ENCODE measurements at places on chromosomes 2 and 18.

GRCh38 chr2:172099472-172100079, 3.1 kb downstream of the DLX2 start:
- DNase-seq = no peak

- no peak for DNase-seq
Observed at GRCh38 chr2:35591886-35592285, 763.7 kb upstream of the CRIM1 start.

DNA sequence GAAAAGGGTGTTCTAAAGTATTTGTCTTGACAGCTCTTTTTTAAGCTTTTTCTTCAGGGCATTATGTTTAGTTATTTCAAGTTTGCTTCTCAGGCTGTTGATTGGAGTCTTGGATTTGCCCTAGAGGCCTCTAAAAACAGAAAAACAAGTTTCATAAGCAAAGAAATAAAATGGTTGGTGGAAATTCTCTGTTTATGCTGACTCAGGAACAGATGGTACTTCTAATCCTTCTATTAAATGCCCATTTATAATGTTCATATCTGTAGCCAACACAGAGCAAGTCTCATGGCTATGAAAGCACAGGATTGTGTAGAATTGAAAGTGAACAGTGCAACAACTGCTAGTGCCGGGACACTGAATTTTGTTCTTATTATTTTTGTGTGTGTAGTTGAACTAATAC, 60.4 kb downstream of the KCNJ3 start:
- DNase-seq = no peak

DNA sequence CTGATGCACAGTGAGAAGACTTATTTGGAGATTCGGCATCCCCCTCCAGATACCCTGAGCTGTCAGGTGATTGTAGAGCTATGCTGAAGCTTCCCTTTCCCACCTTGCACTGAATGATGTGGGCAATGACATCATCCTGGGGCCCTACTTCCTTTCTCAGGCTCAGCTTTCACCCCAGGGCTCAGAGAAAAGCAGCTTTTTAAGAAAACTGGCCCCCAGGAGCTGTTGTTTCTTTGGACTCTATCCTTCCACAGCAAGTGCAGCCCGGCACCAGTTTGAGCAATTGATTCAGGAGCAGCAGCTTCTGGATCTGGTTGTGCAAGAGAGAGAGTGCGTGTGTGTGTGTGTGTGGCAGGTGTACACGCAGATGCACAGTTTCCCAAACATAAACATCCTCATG, 251.3 kb downstream of the ANAPC1 start:
- DNase-seq = no peak

- DNase-seq = no peak
Observed at GRCh38 chr18:32920796-32921787, 148.3 kb upstream of the KLHL14 start.

DNA sequence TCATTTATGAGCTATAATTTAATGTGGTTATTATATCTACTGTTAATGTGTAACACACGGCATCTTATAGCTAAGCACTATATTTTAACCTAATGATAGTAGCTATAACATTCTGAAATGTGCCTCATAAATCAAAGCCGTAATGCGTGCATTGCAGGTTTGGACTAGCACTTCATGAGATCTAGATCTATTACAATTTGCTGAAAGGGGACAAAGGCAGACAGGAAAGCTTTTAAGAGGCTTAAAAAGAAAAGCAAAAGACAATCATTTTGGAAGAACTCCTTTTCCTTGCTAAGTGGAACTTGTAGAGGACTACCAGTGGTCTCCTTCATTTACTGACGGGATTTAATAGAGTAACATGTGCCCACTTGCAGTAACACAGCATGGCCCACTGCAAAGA, 213.1 kb downstream of the NBAS start:
- DNase-seq = no peak

- DNase-seq = no peak
Observed at GRCh38 chr2:165251366-165251765, 12.2 kb downstream of the SCN2A start.

DNA sequence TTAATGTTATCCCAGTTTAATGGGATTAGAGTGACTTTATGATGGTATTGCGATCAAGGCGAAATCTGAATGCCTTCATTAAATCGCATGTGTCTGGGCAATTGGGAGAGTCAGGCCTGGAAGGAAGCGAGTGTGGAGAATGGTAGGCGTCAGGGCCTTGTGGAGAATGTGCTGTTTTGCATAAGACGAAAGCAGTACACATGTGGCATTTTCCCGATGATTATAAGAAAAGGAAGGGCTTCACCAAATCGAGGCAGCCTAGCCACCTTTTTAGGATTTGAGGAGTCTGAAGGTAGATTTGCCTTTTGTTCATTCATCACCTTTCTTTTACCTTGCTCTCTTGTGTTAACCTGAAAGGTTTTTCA, 1.0 kb downstream of the ZNF532 start:
- DNase-seq = no peak

DNA sequence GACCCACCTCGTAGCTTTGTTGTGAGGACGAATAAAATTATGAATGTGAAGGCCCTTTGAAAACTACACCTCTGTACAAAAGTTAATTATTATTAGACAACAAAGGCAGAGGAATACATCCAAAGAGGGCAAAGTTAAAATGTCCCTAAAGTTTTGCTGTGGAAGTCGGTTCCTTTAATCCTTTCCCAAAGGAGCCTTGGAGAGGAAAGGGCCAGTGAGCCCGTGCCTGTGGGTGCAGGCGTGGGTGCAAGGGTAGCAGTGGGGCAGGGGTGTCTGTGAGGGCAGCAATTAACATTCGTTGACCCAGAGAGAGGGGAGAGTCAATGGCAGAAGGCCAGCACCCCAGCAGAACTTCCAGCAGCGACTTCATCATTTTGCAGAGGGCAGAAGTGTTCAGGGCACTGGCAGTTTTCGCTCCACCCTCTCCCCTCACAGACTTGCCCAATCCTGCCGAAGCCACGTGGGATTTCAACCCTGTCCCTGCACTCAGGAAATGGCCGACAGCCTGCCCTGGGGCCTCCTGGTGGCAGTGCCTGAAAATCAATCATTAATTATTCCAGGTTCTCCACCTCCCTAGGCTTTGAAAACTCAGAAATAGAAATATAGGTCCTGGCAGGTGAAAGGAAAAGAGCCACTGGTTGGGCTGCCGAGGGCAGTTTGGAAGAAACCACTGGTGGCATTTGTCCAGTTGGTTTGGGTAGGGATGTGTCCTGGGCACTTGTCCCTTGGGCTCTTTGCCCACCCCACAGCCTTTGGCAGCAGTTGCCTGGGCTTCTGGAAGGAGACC, 4.2 kb upstream of the PAX8 start:
- DNase-seq = no peak

GRCh38 chr2:53104263-53104662, 663.3 kb upstream of the CHAC2 start:
- no peak for DNase-seq

DNA sequence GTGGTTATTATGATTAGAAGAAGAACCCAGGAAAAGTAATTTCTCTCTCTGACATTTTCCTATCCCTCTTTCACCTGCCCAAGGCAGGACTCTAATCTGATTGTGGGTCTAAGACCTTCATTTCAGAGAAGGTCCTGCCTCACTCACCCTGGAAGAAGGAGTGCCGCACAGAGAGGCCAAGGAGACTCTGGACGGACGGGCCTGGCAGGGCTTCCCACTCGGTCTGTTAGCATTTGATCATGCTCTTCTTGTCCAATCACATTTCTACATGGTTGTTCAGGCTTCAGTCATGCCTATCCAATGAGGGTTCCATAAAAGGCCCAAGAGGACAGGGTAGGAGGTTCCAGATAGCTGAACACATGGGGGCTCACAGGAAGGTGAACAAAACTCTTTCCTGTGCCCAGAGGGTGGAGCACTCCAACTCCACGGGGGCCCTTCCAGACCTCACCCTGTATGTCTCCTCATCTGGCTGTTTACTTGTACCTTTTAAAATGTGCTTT, 27.0 kb downstream of the ZNF892 start:
- DNase-seq = no peak

GRCh38 chr2:168889635-168890005, 610 bp downstream of the SPC25 start:
- DNase-seq = no peak

DNA sequence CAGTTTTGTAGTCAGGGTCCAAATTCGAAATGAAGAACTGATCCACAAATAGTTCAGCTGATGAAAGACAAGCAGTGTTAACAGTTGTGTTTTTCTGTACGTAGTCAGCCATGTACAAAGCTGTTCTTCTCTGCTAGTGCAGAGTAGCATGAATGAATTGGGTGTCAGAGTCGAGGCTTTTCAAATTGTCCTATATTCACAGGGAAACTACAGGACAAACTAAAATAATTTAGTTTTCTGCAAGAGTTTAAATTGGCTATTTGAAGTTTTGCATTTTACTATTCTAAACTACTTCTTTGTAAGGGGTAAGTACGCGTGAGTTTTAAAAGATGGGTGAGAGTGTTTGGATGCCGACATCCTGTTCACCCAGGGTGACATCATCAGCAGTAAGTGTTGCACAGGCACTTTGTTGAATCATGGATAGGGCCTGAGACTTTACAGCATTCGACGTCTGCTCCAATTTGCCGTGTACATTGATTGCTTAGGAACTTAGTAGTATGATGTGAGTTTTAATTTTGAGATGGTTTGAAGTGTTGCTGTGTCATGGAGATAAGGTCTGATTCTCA, 147.2 kb upstream of the NFATC1 start:
- DNase-seq = no peak

All from GM06990 (cell line).